ENCODE measurements at places on chromosomes 7 and 10. TPM values are rescaled to one million over a fixed set of nuclear protein-coding genes. Genes with fewer than 3 reads are reported as not detected.

GRCh38 chr7:25014756-25015155 lies 34.8 kb upstream of the OSBPL3 start:
- DNase-seq, result no peak

Gene STEAP1B
- total RNA-seq, result 2.5 TPM

DNA sequence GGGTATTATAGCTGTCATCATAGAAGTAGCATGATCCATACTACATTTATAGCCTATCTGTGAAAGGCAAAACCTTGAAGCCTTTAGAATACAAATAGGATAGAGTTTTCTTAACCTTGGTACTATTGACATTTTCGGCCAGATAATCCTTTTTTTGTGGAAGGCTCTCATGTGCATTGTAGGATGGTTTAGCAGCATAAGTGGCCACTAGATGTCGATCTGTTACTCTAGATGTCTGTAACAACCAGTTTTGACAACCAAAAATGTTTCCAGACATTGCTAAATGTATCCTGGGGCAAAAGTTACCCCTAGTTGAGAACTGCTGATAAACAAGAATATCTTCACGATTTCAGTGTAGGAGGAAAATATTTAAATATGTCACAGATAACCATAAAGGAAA lies 319.4 kb upstream of the GALNT17 start:
- DNase-seq, result no peak

Gene SFRP5
- 0.38 TPM for total RNA-seq

GRCh38 chr7:112104120-112104519 lies 102.1 kb downstream of the DOCK4 start:
- no peak for DNase-seq

Gene IGF2BP3
- 0.48 TPM for total RNA-seq

- peak; percentile 67 for DNase-seq
Observed at GRCh38 chr10:131743190-131744151, 157.3 kb upstream of the PPP2R2D start.

DNA sequence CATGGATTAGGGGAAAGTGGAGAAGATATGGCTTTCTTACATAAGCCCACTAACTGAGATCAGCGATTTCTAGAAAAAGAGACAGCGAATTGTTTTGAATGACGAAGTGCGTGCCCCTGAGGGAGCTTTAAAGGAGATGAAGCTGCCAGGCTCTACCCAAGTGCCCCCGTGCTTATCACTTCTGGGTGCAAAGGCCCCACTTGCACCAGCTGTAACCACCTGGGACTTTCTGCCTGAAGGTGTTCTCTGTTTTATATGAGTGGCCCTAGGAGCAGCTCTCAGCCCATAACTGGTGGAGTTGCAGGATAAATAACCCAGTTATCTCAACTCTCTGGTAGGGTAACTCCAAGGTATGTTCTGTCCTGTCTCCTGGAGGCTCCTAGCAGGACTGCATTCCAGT lies 20.4 kb upstream of the CARD11 start:
- no peak for DNase-seq

DNA sequence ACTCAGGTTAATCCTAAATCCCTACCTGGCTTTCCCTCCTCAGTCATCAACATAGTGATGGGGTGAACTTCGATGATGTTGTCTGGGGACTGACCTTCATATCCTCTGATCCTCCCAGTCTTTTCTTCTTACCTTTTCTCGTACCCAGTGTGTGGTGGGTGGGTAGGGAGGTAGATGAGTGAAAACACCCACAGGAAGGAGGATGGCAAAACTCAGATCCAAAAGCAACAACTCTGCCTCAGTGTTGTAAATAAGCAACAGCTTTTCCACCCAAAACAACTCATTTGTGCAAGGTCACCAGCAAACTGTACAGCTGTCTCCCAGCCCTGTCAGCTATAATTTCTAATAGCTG lies 38.6 kb downstream of the VOPP1 start:
- DNase-seq, result no peak

GRCh38 chr7:1359681-1360485 lies 99.4 kb downstream of the MICALL2 start:
- DNase-seq, result peak; percentile 79

GRCh38 chr10:120582753-120583152 lies 125.7 kb downstream of the PLPP4 start:
- DNase-seq, result no peak

Gene HTR5A
- not detected for total RNA-seq

DNA sequence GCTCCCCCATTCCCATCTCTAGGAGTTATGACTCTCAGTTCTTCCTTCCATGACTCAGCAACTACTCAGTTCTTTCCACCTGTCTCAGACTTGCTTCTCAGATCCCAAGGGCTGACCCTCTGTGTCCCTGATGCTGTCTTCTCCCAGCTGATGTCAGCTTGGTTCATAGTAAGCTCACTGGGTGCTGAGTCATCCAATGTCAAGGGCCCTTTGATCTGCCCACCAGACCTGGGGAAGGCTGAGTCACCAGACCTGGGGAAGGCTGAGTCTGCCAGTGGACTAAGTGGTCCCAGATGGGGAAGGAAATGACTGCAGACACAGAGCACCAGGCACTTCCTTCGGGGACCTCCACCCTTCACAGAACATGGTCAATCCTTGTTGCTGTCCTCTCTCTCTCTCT lies 76.1 kb upstream of the ZEB1 start:
- no peak for DNase-seq

Gene ECHDC3
- 7.7 TPM for total RNA-seq

GRCh38 chr7:94425546-94425945 lies 30.9 kb downstream of the COL1A2 start:
- no peak for DNase-seq

DNA sequence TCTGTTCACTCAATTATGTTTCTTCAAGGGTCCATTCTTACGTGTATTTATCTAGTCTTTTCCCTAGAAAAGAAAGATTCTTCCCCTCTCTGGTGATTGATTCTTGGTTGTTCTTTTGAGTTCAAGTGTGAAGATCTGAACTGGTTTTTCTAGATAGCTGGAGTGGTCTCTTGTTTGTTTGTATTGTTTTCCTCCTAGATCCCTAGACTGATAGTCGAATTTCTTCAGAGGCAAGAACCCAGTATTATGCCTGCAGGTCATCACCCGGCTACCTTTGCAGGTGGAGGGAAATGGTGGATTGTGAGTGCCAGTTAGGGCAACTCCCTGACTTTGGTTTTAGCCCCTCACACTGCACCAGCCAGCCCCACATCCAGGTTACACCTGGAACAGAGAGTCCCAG lies 2.2 kb upstream of the RSU1 start:
- DNase-seq, result no peak

DNA sequence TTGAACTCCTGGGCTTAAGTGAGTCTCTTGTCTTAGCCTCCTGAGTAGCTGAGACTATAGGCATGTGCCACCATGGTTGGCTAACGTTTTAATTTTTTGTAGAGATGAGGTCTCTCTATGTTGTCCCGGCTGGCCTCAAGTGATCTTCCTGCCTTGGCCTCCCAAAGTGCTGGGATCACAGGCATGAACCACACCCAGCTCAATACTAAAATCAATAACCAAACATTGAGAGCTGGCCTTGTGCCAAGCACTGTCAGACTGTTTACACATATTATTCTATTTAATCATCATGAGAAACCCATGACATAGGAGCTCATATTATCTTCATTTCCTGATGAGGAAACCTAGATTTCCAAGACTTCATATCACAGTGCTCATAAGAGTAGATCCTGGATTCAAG lies 251.2 kb downstream of the BAMBI start:
- DNase-seq, result no peak

Gene RINT1
- 16.1 TPM for total RNA-seq

Gene IFIT1B
- 0.14 TPM for total RNA-seq

Gene CPN1
- not detected for total RNA-seq

DNA sequence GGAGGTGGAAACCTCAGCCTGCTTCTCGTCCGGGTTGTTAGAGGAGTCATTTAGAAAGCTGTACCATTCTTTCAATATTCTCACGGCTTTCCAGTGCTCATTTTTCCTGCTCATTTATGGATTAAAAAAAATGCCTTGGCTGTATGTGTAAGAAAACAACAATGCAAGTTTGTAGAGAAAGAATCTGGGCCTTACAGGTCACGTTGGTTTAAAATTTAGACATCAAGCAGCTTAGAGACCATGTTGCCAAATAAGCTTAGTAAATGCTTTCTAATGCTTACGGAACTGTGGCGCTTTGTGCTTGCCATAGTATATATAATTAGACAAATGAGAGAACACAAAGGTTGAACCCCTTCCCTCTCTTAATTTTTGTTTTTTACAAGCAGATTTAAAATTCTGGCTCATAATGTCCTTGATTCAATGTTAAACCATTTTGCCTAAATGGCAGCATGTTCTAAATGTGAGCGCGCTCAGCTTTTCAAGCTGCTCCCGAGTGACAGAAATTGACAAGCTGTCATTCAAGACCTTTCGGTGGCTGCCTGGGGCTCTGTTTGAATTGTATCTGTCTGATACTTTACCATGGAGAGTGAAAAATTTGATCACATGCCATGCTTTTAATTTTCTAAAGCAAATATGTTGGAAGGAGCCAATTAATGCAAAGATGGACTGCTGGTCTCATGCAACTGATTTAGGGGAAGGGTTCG lies 1.1 kb downstream of the ARMS2 start:
- DNase-seq, result no peak

- DNase-seq, result no peak
Observed at GRCh38 chr7:40742270-40742669, 607.5 kb downstream of the SUGCT start.

Gene KEL
- total RNA-seq, result 0.67 TPM

Gene KLF14
- total RNA-seq, result 0.23 TPM

GRCh38 chr10:21406595-21407193 lies 118.8 kb downstream of the SKIDA1 start:
- no peak for DNase-seq

Gene OPN4
- not detected for total RNA-seq

Gene STN1
- total RNA-seq, result 18.2 TPM

Gene NUTM2B
- not detected for total RNA-seq

DNA sequence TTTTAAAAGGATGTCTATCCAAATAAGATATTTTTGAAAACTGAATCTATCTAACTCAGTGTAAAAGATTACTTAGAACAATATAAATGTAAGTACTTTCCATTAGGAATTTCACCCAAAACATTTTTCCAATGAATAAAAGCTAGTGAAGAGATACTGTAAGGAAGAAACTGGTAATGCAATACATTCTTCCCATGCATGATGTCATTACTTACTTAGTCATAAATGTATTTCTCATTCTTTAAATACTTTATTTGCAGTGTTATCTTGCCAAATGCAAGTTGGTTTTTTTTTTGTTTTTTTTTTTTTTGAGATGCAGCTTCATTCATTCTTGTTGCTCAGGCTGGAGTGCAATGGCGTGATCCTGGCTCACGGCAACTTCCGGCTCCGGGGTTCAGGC lies 265.6 kb downstream of the PHF14 start:
- DNase-seq, result no peak

Gene CLEC2L
- total RNA-seq, result not detected

DNA sequence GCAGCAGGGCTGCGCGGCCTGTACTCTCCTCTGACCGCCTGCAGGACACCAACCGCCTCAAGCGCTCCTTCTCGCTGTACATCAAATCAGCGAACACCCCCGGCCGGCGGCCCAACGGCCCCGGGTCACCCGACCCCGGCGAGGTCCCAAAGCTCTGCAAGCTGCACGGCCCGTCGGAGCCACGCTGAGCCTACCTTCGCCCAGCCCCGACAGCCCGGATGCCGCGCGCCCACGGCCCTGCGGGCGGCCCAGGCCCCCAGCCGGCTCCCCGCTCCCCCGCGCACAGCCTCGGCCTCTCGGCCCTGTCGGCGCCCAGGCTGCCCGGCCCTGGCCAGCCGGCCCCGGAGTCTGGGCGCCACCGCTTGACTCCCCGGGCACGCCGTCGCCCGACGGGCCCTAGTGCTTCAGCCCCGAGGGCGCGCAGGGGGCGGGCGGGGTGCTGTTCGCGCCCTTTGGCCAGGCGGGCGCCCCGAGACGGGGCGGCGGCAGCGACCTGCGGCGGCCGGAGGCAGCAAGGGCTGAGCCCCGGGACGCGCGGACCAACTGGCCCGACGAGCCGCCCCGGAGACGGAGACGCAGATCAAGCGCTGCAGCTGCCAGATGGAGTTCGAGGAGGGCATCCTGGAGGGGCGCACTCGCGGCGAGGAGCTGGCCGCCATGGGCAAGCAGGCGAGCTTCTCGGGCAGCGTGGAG lies 11.1 kb upstream of the SEC24C start:
- no peak for DNase-seq

DNA sequence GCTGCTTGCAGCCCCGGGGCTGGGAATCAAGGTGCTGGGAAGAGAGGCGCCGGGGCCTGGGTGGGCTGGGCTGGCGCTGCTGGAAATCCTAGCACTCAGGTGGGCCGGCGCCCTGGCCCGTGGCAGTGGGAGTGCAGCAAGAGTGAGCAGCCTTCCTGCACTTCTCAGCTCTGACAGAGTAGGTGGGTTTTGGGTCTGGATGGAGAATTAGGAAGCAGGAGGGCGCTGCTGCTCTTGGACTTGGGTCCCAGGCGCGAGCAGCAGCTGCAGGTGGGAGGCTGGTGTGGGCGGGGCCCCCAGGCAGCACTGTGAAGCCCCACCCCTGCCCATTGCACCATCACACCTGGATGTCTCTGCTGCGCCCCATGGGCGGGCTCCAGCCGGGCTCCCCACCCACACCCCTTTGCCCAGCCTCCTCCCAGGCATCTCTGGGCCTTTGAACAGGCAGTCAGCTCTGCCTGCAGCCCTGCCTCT lies 6.0 kb downstream of the BRI3 start:
- no peak for DNase-seq

Gene CACNA2D1
- 34.3 TPM for total RNA-seq

Gene KCNIP2
- 2.7 TPM for total RNA-seq

- peak; percentile 78 for DNase-seq
Observed at GRCh38 chr7:39709768-39710311, 86.5 kb downstream of the RALA start.

Data from posterior vena cava (tissue), 2 donors.